ENCODE measurements at places on chromosomes 11 and 22. TPM values are rescaled to one million over a fixed set of nuclear protein-coding genes. Genes with fewer than 3 reads are reported as not detected.

The OR4X1 gene
- not detected for total RNA-seq

The OR52N5 gene
- not detected for total RNA-seq

The HOATZ gene
- total RNA-seq = 29.5 TPM

The PATE4 gene
- total RNA-seq = not detected

The BBOX1 gene
- total RNA-seq = 42.8 TPM

DNA sequence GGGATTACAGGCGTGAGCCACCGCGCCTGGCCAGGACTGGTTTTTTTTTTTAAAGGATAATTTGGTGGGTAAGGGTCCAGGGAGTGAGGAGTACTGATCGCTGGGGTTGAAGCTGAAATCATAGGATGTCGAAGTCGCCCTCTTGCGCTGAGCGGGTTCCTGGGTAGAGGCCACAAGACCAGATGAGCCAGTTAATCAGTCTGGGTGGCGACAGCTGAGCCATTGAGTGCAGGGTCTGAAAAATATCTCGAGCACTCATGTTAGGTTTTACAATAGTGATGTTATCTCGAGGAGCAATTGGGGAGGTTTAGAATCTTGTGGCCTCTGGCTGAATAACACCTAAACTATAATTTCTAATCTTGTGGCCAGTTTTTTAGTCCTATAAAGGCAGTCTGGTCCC, 7.8 kb downstream of the APOL5 start:
- DNase-seq = no peak
- H3K27ac ChIP-seq = no peak overlapping the region
- H3K27me3 ChIP-seq = no peaks in the 10 kb centered on the region
- no peaks in the 10 kb centered on the region for H3K4me1 ChIP-seq

- no peaks in the 10 kb centered on the region for H3K36me3 ChIP-seq
- H3K4me1 ChIP-seq = no peaks in the 10 kb centered on the region
These were observed 766.4 kb downstream of the FAM181B start for GRCh38 chr11:81967242-81967641.

DNA sequence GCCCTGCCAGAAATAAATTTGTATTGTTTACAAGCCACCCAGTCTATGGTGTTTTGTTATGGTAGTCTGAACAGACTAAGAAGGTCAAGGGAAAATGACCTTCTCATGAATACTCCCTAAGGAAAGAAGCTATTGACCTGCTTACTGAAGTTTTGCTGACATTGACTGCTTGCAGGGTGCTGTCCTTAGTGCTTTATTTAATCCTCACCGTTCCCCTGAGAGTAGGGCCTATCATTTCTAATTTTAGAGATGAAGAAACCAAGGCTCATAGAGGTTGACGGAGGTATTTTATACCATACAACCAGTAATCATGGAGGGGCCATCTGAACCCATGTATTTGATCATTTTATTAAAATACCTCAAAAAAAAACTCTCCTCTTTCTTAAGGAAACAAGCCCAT, 66.7 kb upstream of the INCENP start:
- no peaks in the 10 kb centered on the region for H3K27me3 ChIP-seq
- no peak overlapping the region for H3K27ac ChIP-seq
- H3K4me3 ChIP-seq = no peak overlapping the region
- DNase-seq = no peak

GRCh38 chr11:43833657-43834073, 47.0 kb upstream of the ALKBH3 start:
- H3K36me3 ChIP-seq = no peaks in the 10 kb centered on the region
- H3K27ac ChIP-seq = no peak overlapping the region
- no peaks in the 10 kb centered on the region for H3K27me3 ChIP-seq
- no peaks in the 10 kb centered on the region for H3K4me1 ChIP-seq

- H3K27me3 ChIP-seq = no peaks in the 10 kb centered on the region
- no peak for DNase-seq
- no peaks in the 10 kb centered on the region for H3K36me3 ChIP-seq
- no peak overlapping the region for H3K27ac ChIP-seq
These were observed 218.8 kb downstream of the PGR start for GRCh38 chr11:100910808-100911207.

GRCh38 chr22:42801252-42802080, 55.6 kb downstream of the ARFGAP3 start:
- no peak for DNase-seq
- no peak overlapping the region for H3K4me3 ChIP-seq
- H3K4me1 ChIP-seq = peaks cover 32% of the 10 kb centered on the region
- H3K27me3 ChIP-seq = no peaks in the 10 kb centered on the region

GRCh38 chr22:32144496-32145274, 14.4 kb downstream of the C22orf42 start:
- no peak overlapping the region for H3K27ac ChIP-seq
- H3K4me1 ChIP-seq = no peaks in the 10 kb centered on the region
- H3K4me3 ChIP-seq = no peak overlapping the region
- no peaks in the 10 kb centered on the region for H3K27me3 ChIP-seq
- DNase-seq = no peak
